CD4-positive, alpha-beta T cell treated with Interleukin-17A for 1 hour (primary cell): ENCODE measurements at places on chromosomes 5 and 9.

DNA sequence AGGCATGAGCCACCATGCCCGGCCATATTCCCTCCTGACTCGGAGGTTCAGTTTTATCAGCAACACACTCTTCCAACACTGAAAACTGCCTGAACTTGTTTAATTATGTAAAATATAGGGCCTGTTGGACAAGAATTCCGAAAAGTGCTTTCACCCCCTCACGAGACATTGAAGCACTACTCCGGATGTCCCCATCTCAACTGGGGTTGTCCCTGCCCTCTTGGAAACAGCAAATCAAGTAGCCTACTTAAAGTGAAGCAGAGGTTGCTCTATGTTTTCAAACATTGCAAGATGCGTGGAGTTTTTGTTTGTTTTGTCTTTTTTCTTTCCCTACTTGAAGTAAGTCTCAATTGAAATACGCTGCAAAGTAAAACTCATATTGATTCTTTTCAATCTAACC is 7.6 kb downstream of the PTGER4 start:
- DNase-seq = peak; percentile 62

GRCh38 chr5:60209146-60209840 is 315.8 kb upstream of the PDE4D start:
- DNase-seq = no peak

GRCh38 chr5:146632620-146633322 is 116.8 kb upstream of the GPR151 start:
- no peak for DNase-seq

- DNase-seq = no peak
These were observed 57.0 kb downstream of the ADAMTS2 start for GRCh38 chr5:179288101-179288808.

DNA sequence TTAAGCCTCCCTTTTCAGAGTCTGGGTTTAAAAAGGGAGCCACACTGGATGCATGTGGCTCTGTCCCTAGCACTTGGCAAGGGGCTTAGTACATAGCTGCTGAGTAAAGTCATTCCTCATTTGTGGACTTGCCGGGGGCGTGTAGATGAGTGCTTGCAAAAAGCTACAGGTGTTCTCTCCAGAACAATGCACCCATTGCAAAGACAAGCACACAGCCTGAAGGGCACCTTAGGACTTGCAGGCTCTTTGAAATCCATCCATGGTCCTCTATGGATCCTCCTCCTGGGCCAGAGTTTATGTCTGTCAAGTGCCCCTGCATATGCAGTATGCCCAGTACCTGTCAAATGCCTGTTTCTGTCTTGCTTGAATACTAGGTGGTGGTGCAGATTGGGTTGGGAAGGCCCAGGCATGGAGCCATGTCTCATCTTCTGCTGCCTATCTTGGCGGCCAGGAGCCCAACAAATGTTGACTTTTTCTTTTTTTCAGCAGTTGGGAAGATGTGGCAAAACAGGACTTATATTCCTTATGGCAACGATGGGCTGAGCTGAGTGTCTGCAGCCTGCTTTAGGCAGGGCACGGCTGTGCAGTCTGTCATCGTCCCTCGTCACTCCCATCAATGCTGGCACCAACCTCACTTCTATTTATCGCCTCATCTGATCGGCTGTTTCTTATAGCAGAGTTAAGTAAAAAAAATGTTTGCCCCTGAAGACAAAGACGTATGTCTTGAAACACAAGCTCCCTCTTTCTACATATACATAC is 18.5 kb upstream of the SMIM32 start:
- DNase-seq = no peak

GRCh38 chr5:74433255-74433895 is 207.2 kb downstream of the ENC1 start:
- no peak for DNase-seq

DNA sequence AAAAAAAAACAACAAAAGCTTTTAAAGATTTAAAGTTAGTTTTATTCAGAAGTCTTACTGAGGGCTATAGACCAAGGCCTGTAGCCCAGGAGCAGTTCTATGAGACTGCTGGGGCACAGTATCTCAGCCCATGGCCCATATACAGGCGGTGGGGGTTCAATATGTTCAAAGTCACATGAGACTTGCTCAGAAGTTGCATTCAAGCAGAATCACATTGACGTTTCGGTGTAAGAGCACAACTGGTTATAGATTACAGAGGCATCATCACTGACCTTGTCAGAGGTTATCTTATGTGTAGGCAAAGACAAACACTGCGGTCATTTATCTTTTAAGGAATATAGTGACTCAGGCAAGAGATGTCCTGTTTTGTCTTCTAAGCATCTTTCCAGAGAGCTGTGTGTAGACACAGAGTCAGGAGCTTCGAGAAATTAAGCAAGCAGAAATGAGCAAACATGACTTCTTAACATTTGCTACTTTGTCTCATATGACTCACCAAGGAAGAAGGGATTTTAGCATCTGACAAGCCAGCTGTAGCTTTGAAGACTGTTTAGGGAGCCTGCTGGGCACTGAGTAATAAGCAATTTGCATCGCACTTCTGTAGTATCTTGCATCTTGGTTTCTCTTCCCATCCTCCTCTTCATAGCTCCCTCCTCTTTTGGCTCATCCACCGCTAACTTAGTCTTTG is 12.9 kb upstream of the F2RL1 start:
- no peak for DNase-seq

DNA sequence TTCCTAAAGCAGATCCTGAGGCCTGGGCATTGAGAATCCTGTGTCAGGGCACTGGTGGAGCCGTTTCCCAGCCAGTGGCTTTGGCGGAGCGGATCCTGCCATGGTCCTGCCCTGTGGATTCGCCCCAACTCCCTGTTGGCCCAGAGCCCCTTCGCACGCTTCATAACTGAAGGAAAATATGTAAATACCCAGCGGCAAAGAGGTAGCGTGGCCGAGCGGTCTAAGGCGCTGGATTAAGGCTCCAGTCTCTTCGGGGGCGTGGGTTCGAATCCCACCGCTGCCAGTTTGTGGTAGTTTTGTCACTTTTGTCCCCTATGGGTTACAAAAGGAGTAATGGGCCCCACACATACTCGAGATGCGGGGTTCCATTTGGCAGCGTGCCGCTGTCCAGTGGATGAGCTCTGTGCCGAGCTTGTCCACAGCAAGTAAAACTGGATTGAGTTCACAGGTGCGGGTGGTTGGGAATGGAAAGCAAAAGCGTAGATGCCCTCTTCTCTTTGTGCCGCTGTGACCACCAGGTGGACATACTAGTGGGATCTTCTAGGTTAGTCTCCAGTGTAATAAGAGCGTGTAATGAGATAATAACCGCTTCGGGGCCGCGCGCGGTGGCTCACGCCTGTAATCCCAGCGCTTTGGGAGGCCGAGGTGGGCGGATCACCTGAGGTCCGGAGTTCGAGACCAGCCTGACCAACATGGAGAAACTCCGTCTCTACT is 17.3 kb downstream of the TRIM7 start:
- DNase-seq = peak; percentile 70

GRCh38 chr5:137833463-137833862 is 34.2 kb upstream of the MYOT start:
- no peak for DNase-seq

DNA sequence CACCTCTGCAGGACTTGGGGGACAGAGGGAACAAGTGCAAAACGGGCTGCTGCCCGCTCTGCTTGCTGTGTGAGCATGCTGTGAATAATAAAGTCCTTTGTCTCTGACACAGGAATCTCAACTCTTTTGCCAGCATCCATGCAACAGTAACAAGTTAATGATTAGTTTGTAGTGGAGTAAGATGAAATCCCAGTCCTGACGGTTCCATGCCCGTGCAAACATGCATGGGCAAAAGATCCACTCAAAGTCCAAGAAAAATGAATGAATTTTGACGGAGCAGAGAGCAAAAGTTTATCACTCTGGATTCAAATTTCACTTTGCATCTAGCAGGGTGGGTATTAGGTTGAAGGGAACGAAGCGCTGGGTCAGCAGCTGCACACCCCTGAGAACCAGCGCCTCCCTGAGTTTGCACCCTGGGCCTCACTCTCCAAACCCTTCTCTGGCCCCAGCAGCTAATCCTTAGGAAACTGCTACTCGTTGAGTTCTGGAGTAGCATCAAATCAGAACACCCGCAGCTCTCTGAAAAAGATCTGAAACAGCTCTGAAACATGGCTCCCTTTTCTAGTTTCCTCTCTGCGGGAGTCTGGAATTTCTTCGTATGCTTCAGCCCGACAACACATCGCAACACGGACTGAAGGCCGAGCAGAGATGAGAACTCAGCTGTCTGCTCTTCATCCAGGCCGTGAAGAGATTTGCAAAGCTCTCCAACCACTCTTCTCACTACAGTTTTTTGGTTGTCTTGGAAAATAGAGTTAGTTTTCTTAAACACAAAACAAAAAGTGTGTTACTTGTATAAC is 45.6 kb upstream of the RUFY1 start:
- DNase-seq = no peak

DNA sequence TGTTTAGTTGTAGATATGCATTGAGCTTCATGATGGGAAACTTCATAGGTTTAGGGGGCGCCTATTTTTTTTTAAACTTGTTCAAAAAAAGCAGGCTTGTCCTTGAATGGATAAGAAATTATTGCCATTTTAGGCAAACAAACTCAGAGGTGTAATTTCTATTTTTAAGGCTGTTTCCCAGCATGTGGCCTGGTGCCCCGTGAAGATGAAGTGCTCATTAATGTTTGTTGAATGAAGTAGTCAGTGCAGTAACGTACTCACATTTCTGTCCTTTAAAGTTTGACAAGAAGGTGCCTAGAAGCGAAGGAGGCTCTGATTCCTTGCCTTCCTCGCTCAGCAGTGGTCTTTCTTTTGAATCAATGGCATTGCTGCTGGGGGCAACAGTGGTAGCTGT is 54.3 kb downstream of the ZNF618 start:
- DNase-seq = no peak

- no peak for DNase-seq
These were observed 94.8 kb upstream of the SEMA6A start for GRCh38 chr5:116669261-116670031.

- DNase-seq = peak; percentile 20
These were observed 25.9 kb upstream of the SLC12A7 start for GRCh38 chr5:1137567-1138444.

- no peak for DNase-seq
These were observed 85.7 kb downstream of the EPB41L4A start for GRCh38 chr5:112333331-112333781.

DNA sequence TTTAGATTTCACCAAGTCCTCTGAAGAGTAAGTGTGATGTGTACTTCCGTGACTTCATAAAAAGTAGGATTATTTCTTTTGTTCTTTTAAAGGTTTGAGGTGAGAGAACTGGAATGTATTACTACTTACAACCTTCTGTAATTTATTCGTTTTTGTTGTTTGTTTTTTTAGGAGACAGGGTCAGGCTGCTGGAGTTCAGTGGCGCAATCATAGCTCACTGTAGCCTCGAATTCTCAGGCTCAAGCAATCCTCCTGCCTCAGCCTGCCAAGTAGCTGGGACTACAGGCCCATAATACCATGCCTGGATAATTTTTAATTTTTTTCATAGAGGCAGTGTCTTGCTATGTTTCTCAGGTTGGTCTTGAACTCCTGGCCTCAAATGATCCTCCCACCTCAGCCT is 68.3 kb upstream of the RETREG1 start:
- DNase-seq = no peak

DNA sequence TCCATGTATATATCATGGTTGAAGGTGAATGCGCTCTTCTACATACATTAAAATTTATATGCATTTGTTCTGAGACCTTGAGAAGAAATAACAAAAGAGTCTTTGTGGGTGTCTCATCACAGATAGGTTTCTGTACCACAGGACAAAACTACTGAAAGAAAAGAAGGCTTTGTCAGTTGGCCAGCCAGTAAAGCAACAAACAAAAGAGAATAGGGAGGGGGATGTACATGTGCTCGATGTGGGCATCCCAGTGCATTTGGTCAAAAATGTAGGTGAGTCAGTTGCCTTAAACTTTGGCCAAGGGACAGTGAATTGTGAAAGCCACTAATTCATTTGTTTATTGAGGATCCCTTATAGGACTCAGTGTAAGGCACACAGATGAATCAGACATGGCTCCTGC is 13.3 kb downstream of the RBM18 start:
- no peak for DNase-seq

- no peak for DNase-seq
These were observed 173.8 kb downstream of the CEMIP2 start for GRCh38 chr9:71594541-71594940.

GRCh38 chr9:88953381-88954029 is 37.8 kb upstream of the S1PR3 start:
- DNase-seq = no peak

GRCh38 chr5:122880749-122881148 is 35.3 kb downstream of the SNX24 start:
- DNase-seq = no peak

DNA sequence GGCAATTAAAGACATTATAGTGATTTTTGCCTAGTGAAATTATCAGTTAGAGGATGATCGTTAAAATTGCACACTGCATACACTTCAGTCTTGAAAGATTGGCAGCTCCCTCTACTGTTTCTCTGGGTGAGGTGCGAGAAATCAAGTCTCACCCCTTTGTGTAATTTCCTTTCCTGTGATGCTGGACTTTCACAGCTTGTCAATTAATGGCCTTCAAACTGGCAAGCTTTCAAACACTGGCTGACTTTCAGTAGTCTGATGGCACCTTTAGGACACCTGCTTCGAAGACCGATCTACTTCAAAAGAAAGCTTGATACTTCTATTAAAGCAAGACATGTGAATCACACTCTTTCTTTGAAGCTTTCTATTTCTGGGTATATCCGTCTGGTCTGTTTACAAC is 706.7 kb upstream of the PTPRD start:
- DNase-seq = no peak

DNA sequence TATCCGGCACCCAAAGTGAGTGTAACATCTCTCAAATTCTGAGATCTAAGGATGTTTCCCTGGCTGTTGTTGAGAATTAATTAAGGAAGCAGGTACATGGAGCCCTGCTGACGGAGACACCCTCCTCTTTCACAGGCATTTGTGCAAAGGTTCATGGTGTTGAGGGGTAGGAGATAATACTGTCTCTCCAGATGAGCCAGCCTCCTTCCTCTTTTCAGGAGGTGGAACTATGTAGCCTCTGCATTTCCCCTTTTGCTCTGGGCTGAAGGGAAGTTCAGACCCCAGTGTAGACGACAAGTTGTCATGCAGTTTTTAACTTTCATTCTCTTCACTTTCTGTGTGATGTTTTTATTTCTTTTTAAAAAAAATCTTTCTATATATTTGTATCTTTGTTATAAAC is 107.5 kb downstream of the GALNT10 start:
- DNase-seq = no peak

GRCh38 chr9:129143031-129143927 is 32.1 kb downstream of the PTPA start:
- peak; percentile 73 for DNase-seq
